Type B pancreatic cell (in vitro differentiated cells): ENCODE measurements at places on chromosomes 5 and 9. TPM values are rescaled to one million over a fixed set of nuclear protein-coding genes. Genes with fewer than 3 reads are reported as not detected.

DNA sequence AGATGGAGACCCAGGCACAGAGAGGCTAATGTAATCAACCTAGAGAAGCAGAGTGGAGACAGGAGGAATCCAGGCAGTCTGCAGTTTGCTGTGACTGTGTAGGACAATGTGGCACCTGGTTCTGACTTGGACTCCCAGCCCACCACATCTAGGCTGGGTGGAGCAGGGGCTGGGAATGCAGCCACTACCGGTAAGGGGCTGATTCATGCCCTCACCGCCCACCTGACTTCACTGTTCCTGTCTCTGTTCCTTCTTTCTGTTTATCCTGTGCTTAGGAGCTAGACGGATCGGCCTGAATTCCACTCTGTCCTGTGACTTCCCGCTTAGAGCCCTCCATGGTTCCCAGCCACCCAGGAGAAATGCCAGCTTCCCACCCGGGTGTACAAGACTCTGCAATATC, 2.6 kb downstream of the PDLIM4 start:
- H3K27ac ChIP-seq = peak overlapping the region; percentile 39
- peak overlapping the region; percentile 87 for H3K4me3 ChIP-seq
- DNase-seq = peak; percentile 34
- H3K27me3 ChIP-seq = no peaks in the 10 kb centered on the region
- H3K4me1 ChIP-seq = peaks cover 41% of the 10 kb centered on the region
- H3K36me3 ChIP-seq = peaks cover 12% of the 10 kb centered on the region

DNA sequence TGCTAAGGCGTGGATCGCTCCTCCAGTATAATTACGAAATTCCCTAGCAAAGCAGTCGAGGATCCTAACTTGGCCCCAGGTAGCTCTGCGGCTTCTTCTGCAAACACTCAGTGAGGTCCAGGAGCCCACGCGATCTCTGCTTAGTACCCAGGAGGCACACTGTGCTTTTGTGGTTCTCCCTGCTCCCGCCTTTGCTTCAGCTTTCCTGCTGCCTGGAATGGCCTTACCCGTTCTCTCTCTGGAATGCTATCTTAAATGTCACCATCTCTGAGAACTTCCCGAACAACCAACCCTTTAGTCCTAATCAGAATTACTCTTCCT, 639 bp downstream of the INVS start:
- no peaks in the 10 kb centered on the region for H3K36me3 ChIP-seq
- H3K4me1 ChIP-seq = peaks cover 24% of the 10 kb centered on the region
- H3K27ac ChIP-seq = peak overlapping the region; percentile 99

- DNase-seq = no peak
- no peaks in the 10 kb centered on the region for H3K36me3 ChIP-seq
- peak overlapping the region; percentile 84 for H3K4me3 ChIP-seq
- peak overlapping the region; percentile 80 for H3K27ac ChIP-seq
These were observed 86.0 kb upstream of the NR5A1 start for GRCh38 chr9:124593200-124593599.

DNA sequence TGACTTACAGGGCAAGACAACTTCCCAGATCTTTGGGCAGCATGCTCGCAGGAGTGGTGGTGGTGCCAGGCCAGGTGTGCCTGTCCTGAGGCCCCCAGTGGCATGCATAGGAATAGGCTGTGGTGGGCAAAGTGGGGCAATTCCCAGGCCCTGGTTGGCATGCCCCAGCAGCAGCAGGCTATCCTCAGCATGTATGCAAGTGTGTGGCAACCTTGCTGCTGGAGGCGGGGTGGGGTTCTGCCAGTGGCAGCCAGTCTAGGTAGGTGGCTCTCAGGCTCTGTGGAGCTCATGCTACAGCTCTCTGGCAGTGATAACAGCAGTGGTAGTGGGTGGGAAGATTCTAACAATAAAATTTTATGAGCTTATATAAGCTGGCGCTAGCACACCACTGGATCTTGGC, 27.7 kb upstream of the C6 start:
- no peaks in the 10 kb centered on the region for H3K36me3 ChIP-seq
- DNase-seq = no peak
- H3K4me1 ChIP-seq = no peaks in the 10 kb centered on the region
- no peak overlapping the region for H3K27ac ChIP-seq
- no peak overlapping the region for H3K4me3 ChIP-seq

DNA sequence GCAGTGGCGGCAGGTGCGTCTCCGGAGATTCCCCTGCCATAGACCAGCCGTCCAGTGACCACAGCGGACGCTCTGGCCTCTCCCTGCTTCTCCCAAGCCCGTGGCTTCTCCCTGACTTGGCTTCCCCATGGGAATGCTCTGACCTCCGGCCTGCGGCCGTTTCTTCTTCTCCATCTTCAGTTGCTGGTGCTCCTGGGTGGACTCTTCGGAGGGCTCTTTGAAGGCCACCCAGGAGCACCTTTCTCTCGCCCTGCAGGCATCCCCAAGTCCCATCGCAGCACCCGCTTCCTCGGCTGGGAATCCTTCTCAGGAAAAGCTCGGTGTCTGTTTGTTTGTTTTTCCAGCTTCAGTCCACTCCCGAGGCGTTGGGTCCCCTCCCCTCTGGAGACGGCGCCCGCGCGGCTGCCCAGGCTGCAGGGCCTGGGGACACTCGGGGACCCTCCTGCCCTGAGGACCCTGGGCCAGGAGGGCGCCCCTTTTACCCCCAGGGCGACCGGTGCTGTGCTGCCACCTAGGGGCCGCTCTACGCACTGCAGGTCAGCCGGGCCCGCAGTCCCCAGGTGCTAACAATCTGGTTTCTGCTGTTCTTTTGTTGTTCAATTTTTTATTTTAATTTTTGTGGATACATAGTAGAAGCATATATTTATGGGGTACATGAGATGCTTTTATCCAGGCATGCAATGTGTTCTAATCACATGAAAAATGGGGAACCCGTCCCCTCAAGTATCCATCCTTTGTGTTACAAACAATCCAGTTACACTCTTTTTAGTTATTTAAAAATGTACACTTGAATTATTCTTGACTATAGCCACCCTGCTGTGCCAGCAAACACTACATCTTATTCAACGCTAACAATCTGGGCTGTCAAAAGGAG, 197.9 kb upstream of the ADAMTS16 start:
- no peaks in the 10 kb centered on the region for H3K36me3 ChIP-seq
- H3K27ac ChIP-seq = no peak overlapping the region
- no peak overlapping the region for H3K4me3 ChIP-seq
- peaks cover 8% of the 10 kb centered on the region for H3K27me3 ChIP-seq
- DNase-seq = no peak

The ESM1 gene
- total RNA-seq = 0.17 and 0.29 TPM in 2 replicates

GRCh38 chr5:175778951-175779503, 92.4 kb upstream of the CPLX2 start:
- no peaks in the 10 kb centered on the region for H3K36me3 ChIP-seq
- DNase-seq = no peak
- no peak overlapping the region for H3K4me3 ChIP-seq
- no peak overlapping the region for H3K27ac ChIP-seq

The LYRM7 gene
- 6.4 and 9.3 TPM in 2 replicates for total RNA-seq

DNA sequence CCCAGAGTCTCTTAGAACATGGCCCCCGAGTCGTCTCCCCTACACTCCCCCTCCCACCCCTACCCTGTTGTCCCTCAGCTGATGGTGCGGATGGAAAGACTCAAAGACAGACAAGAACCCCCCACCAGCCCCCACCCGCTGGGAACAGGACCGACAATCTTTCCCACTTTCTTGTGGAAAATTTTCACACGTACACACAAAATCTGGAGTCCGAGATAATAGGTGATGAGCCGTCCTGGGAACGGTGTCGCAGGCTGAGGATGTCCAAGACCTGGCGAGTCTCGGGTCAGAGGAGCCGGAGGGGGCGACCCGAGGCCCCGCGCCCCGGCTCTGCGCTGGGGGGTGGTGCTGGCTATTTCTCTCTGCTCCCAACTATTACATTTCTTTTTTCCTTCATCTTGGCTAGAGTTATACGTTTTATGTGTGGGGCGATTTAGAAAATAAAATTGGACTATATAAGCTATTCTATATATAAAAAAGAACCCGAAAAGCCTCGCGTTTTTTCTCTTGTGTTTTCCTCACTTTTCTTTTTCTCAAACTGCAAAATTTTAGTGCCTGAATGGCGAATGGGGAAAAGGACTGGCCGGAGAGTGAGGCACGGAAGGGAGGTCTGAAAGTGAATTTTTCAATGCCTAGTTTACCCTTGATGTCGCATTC, 188.8 kb downstream of the MEF2C start:
- H3K4me1 ChIP-seq = peaks cover 11% of the 10 kb centered on the region
- DNase-seq = no peak
- H3K27me3 ChIP-seq = peaks cover 99% of the 10 kb centered on the region
- H3K27ac ChIP-seq = no peak overlapping the region
- no peaks in the 10 kb centered on the region for H3K36me3 ChIP-seq
- no peak overlapping the region for H3K4me3 ChIP-seq

The S100Z gene
- 0.56 and 0.67 TPM in 2 replicates for total RNA-seq

DNA sequence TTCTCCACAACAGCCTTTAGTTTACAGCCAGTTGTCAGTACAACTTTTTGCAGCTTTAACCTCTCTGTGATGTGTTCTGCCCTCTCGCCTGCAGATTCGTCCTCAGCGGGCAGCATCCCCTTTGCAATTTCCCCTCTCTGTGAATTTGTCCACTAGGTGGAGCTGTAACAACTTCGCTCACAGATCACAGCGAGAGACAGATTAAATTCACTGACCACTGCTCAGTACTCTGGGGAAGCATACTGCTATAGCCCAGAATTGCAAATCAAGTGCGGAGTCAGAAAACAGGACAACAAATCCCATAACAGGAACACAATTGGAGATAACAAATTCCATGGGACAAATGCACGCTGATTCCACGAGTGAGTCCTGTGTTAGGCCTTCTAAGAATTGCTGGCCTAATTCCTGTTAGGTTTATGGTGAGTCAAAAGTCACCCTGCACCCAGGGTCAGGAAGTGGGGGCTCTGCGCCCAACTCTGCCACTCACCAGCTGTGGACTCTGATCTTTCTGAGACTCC, 2124.9 kb downstream of the MAT2B start:
- H3K27ac ChIP-seq = no peak overlapping the region
- no peaks in the 10 kb centered on the region for H3K36me3 ChIP-seq
- H3K4me1 ChIP-seq = peaks cover 16% of the 10 kb centered on the region
- peak; percentile 70 for DNase-seq
- no peaks in the 10 kb centered on the region for H3K27me3 ChIP-seq
